Natural killer cell (primary cell): ENCODE measurements at places on chromosomes 3 and 15. TPM values are rescaled to one million over a fixed set of nuclear protein-coding genes. Genes with fewer than 3 reads are reported as not detected.

GRCh38 chr15:33778852-33779251 is 189.4 kb upstream of the CHRM5 start:
- DNase-seq: no peak

GRCh38 chr3:52609316-52609815 is 73.0 kb downstream of the UQCC5 start:
- no peak for DNase-seq

DNA sequence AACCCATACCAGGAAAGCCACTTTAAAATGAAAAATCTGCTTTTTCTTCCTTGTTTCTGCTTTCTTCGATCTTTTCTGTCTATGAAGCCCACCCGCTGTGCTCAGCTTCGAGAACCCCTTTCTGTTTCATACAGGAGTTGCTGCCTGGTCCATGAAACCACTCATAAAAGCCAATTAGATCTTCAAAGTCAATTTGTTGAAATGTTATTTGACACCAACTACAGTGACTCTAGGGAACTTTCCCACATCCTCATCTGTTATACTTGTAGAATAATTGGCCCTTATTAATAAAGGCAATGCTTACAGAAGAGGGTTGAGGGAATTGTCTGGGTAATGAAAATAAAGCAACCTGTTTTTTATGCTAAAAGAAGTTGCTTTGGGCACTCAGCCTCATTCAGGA is 523.6 kb downstream of the OCA2 start:
- DNase-seq: no peak

DNA sequence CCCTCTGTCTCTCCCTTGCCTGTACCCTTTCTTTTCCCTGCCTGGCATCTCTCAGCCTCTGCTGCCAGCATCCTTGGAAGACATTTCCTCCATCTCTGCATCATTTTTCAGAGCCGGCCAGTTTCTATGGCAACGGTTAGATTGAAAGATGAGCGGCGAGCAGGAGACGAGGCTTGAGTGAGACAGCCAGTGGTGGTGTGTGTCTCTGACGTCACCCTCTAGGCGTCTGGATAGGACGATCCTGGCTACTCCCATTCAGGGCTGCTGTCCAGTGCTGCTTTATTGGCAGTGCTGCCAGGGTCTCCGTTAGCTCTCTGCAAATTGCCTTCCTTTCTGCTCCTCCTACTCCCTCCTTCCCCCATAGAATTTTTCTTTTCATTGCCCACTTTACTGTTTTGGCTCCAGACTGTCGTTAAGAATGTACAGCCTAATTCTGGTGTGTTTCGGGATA is 57.9 kb downstream of the TRAK1 start:
- no peak for DNase-seq

- DNase-seq: no peak
Measured at GRCh38 chr15:67601073-67601472, 58.6 kb downstream of the MAP2K5 start.

- DNase-seq: peak; percentile 39
Measured at GRCh38 chr3:160401291-160402095, 2.0 kb downstream of the SMC4 start.

- no peak for DNase-seq
Measured at GRCh38 chr3:14410503-14411165, 8.2 kb downstream of the SLC6A6 start.

- peak; percentile 55 for DNase-seq
Measured at GRCh38 chr3:143171141-143171980, 51.8 kb downstream of the CHST2 start.

- no peak for DNase-seq
Measured at GRCh38 chr3:43248185-43248583, 38.2 kb upstream of the SNRK start.

GRCh38 chr3:9826815-9827573 is 16.8 kb downstream of the RPUSD3 start:
- DNase-seq: peak; percentile 51

DNA sequence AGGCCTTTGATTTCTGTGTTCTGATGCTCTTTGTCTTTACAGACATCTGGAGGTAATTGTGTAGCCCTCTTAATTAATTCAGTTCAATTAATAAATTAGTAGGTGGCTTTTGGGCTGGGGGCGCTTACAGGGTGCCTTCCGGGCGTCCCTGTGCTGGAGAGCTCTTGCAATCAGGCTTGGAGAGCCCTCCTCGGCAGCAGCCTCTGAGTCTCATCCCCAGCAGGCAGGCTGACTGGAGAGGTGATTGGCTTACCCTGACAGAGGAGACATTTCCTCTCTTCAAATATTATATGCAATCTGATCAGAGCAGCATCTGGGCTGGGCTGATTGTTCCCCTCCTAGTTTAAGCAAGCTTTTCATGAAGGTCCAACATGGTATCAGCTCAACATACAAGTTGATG is 250.7 kb downstream of the LPP start:
- DNase-seq: no peak

- DNase-seq: no peak
Measured at GRCh38 chr3:135057996-135058395, 262.9 kb downstream of the EPHB1 start.

GRCh38 chr3:26623419-26624208 is 1.0 kb downstream of the LRRC3B start:
- no peak for DNase-seq

DNA sequence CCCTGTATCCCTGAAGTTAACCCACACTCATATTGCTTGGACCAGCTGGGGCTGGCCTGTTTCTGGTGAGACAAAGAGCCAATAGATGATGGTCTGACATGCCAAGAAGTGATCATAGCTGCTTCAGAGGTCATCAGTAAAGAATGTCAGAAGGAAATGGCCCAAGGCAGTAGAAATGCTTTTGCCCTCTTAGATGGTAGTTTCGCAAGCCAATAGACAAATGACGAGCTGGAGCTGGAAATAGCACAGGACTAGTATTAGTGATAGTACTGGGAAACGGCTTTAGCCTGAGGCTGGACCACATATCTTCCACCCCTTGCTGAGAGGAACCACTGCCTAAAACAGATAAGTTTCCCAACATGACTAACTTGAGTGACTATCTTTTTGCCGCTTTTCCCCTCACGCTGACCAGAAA is 176.1 kb upstream of the THBS1 start:
- no peak for DNase-seq

GRCh38 chr15:82146990-82147461 is 101.2 kb upstream of the MEX3B start:
- no peak for DNase-seq

DNA sequence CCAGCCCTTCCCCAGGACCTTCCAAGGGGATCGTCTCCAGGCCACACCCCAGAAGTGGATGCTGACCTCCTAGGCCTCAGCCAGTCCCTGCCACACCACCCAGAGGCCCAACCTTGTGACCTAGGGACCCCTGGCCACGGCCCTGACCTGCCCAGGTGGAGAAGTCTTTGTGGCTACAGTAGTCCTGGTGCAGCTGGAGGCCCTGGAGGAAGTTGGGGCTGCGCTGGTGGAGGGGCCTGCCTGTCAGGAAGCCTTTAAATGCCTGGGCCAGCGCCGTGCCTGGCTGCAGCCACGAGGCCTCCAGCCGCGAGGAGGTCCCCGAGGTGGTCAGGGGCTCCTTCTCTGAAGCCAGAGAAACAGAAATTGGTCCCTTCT is 23.4 kb downstream of the PLA2G4D start:
- DNase-seq: no peak

GRCh38 chr3:134066158-134066541 is 36.4 kb upstream of the SLCO2A1 start:
- no peak for DNase-seq

- DNase-seq: no peak
Measured at GRCh38 chr3:169348276-169348675, 315.2 kb downstream of the MECOM start.

- no peak for DNase-seq
Measured at GRCh38 chr15:45668386-45668785, 33.6 kb downstream of the SQOR start.

DNA sequence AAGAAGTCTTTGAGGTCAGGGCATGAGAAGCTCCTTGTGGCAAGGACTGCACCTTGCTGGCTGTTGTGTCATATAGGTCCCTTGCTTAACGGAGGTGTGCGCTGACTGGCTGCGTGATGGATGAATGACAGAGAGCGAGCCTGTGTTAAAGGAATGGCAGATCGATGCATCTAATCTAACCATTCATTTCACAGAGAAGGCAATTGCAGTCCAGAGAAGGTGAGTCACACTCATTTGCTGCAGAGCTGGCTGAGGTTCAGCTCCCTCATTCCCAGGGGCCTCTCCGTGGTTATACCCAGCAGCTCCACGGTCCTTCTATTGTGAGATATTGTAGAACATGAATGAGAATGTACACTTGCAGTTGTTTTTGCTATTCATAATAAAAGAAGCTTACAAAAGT is 289.3 kb downstream of the EPHB1 start:
- DNase-seq: no peak

DNA sequence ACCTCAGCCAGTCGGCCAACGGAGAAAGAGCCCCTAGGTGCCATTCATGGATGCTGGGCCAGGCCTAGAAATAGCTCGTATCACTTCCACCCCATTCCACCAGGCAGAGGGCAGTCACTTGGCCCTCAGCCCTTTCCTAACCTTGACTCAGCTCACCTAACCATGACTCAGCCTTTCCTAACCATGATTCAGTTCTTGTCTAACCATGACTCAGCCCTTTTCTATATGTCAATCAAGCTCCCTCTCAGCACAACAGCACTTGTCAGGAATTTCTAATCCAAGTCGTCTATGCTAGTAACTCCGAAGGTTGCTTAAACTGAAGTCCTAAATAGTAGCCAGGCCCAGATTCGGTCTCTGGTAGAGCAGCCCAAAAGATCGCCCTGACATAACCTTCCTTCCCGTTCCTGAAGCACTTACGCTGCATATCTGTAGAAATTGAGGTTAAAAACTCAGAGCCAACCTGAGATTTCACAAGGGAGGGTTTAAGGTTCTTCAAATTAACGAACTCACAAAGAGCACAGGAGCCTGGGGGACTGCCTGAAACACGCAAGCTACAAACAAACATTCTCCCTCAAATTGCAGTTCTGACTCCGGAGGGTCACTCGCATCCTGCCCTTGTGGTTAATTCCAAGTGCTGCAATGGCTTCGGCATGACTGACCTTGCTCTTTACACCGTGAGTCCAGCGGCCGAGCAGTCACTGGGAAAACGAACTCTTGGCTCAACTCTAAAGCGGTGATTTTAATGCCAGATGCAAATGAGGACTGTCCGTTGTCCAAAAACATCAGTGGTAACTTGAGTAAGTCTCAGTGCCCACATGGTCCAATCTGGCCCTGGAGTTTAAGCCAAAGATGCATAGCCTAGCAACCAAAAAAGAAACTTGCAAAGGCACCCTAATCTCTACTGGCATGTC is 99.9 kb downstream of the ADAMTS17 start:
- DNase-seq: no peak

- peak; percentile 71 for DNase-seq
Measured at GRCh38 chr3:42012383-42012934, 50.6 kb upstream of the ULK4 start.

BCL2A1 gene
- 61.3 TPM for total RNA-seq

MKRN2OS gene
- not detected for total RNA-seq

SYNPR gene
- total RNA-seq: not detected

ADPRH gene
- total RNA-seq: 4.5 TPM

ZNF717 gene
- 8.0 TPM for total RNA-seq

SLC38A3 gene
- 0.82 TPM for total RNA-seq

UROC1 gene
- not detected for total RNA-seq

GP5 gene
- 0.80 TPM for total RNA-seq

PIAS1 gene
- total RNA-seq: 103 TPM

HIGD2B gene
- total RNA-seq: 1.1 TPM
